Cardiac muscle cell (in vitro differentiated cells and primary cell): ENCODE measurements at places on chromosomes 13 and 19.
A peak's percentile ranks its signal among the peaks of the same experiment; 100 is the strongest.

DNA sequence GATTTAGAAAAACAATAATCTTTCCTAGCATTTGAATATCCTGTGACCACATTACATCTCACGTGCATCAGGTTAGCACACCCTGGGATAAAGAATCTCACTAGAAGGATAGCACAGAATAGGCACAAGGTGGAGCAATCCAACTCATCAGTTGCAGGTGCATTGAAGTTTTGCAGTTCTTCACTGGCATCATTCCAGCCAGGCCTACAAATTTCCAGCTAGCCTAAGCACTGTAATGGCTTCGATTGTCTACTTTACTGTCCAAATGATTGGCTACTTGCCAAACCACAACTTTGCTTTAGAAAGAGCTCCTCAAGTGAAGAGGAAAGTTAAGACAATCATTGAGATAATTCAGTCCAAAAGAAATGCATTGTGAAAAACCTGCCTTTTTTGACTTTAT lies 89.5 kb downstream of the SPRY2 start:
- peak; percentile 21 for DNase-seq

- DNase-seq, result no peak
These were observed 279.8 kb downstream of the DIAPH3 start for GRCh38 chr13:59883885-59884284.

- DNase-seq, result no peak
These were observed 128.3 kb upstream of the FRY start for GRCh38 chr13:31903111-31903815.

DNA sequence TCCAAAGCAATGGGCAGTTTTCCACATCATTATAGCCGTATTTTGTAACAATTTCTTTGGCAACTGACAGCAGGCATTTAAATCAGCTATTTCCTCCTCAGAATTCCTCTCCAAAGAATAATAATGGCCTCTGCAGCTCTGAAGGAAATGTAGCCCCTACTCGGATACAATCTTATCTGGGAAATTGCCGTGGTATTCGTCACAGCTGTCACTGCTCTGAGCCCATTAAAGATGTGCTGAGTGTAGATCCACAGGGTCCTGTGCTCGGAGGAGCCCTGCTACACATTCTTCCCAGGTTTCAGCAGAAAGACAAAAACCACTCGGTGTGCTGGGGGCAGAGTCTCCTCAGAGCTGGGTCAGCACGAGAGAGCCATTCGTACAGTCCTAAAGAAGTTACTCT lies 33.1 kb downstream of the MZT1 start:
- peak; percentile 53 for DNase-seq

- no peak for DNase-seq
These were observed 971 bp downstream of the ATCAY start for GRCh38 chr19:3881272-3882040.

- no peak for DNase-seq
These were observed 627.7 kb downstream of the FGF9 start for GRCh38 chr13:22298530-22298929.

DNA sequence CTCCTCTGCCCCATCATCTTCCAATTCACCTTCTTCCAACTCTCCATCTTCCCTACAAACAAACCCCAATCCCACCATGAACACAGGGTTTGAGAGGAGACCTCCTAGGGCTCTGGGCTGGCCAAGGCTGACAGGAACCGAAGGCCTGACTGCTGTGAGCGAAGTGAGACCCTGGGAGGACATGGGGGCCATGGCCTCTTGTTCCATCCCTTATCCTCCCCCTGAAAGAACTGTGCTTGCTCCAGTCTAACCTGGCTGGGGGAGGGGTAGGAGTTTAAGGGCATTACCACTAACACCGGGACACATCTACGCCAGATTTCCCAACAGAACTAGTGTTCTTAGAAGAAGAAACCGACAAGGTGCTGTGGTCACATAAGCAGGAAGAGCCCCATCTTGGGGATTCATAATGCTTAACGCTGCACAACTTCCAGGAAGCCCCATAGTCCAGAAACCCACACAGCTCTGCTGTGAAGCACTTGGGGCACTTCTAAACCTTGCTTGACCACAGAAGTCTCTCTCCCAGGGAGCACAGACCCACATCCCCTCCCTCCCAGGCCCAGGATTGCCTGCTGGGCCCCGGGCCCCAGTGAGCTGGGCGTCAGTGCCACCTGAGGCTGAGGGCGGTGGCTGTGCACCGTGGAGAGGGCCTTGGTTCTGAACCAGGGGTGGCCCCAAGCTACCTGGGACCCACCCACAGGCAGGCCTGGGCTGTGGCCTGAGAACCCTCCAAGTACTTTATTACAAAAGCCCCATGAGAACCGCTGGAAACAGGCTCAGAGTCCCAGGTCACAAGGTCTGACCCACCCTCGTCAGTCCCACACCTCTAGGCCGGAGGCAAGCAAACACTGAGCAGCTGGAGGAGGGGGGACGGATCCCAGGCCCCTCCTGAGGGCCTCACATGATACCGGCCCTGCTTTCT lies 18.8 kb downstream of the ZC3H4 start:
- DNase-seq, result no peak

DNA sequence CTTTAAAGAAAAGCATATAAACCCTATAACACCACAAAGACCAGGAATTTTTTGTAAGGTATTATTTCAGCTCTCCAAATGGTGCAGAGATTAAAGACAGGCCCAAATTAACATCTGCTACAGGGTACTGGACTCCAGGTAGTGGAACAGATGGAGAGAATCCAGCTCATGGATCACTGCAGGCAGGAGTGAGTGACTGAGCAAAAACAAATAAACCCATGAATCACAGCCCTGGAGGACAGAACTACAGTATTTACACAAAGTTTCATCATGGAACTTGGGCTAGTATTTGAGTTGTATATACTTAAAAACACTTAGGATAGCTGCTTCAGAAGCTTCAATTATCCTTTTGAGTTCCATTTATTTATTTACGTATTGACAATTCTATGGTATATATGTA lies 132.8 kb upstream of the SPRY2 start:
- DNase-seq, result peak; percentile 54

DNA sequence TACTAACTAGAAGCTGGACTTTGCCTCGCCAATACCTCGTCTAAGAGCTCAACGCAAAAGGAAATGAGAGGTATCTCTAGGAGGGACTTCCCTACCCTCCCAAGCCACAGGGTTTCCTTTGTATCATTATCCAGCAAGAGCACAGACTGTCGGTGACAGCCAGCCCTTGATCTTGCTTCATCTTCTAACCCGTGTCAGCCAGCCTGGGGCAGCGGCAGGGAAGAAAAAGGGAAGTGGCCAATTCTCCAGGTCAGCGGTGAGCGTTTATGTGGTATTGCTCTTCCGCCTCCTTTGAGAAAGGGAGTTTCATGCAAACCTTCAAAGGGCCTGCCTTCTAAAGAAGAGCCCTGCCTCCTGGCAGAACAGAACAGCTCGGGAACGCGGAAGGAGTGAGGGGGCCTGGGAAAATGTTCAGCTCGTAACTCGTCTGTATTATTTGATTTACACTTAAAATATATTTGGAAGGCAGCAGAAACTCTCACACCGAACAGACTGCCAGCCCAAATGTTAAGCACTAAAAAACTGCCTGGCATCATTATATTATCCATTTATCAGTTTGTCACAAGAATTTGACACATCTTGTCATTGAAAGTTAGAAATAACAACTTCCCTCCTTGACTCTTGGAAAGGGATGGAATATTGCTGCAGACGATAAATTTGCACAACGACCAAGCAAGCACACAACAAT lies 41.8 kb downstream of the EFNB2 start:
- DNase-seq, result no peak

DNA sequence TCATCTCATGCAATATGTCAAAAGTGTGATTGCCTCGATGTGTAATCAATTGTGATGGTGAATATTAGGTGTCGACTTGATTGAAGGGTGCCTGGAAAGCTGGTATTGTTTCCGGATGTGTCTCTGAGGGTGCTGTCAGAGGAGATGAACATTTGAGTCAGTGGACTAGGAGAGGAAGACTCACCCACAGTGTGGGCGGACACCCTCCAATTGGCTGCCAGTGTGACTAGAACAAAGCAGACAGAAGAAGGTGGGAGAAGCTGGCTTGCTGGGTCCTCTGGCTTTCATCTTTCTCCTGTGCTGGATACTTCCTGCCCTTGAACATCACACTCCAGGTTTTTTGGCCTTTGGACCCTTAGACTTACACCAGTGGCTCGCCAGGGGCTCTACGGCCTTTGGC lies 15.5 kb upstream of the CABP5 start:
- DNase-seq, result no peak

GRCh38 chr13:49836516-49836915 lies 44.0 kb upstream of the KPNA3 start:
- DNase-seq, result no peak

DNA sequence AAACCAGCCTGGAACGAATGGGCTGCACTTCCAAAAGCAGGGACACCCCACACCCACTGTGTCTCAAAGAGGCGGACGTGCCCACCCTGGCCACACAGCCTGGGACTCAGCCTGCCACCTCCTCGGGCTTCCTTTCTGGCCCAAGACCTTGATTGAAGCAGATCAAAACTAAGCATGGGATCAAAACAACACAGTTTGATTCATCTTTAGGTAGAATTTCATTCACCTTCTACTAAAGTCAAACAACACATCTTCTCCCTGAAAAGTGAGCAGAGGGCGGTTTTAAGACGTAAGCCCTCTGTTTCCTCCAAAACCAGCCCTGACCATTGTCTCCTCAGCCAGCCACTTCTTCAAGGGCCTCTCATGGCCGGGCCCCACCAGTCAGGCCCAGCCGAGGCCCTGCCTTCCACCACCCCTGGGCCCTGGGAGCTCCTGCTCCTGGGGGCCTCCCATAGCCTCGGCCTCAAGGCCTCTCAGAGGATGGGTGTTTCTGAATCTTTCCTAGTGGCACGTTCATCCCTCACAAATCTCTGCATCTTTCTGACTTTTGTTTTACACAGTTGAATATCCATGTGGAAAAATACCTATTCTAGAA lies 6.3 kb upstream of the F10 start:
- DNase-seq, result no peak

DNA sequence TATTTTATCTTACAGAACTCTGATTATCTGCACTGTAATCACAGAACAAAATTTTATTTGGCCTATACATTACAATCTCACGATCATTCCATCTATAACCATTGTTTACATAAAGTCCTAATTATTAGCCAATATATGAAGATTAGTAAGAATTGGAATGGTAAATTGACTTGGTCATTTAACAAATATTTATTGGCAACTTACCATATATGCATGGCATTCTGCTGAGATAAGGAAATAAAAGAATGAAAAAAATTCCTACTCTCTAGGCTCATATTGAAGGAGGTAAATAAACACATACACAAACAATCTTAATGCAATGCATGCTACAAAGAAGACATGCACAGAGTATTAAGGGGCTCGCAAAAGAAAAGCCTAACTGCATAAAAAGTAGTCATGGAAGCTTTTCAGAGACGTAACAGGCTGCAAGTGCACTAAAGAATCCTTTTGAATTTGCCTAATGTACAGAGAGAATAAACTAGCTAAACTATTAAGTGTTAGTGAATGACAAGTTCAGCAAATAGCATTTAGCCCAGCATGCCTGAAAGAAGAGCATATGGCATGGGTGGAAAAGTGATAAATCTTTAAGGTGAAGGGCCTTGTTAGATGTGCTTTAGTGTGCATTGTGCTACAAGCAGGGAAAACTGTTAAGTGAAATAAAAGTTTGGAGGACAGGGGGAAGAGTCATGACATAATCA lies 1131.1 kb downstream of the PCDH9 start:
- peak; percentile 14 for DNase-seq

- no peak for DNase-seq
These were observed 77.7 kb upstream of the PRR20A start for GRCh38 chr13:57063007-57063406.

- DNase-seq, result no peak
These were observed 4.4 kb upstream of the TMEM86B start for GRCh38 chr19:55232986-55233385.

- DNase-seq, result no peak
These were observed 187.4 kb downstream of the NBEA start for GRCh38 chr13:35129500-35129899.

- no peak for DNase-seq
These were observed 27.7 kb downstream of the CCDC8 start for GRCh38 chr19:46385636-46386035.

GRCh38 chr19:53158119-53158656 lies 665 bp downstream of the ZNF347 start:
- peak; percentile 42 for DNase-seq

DNA sequence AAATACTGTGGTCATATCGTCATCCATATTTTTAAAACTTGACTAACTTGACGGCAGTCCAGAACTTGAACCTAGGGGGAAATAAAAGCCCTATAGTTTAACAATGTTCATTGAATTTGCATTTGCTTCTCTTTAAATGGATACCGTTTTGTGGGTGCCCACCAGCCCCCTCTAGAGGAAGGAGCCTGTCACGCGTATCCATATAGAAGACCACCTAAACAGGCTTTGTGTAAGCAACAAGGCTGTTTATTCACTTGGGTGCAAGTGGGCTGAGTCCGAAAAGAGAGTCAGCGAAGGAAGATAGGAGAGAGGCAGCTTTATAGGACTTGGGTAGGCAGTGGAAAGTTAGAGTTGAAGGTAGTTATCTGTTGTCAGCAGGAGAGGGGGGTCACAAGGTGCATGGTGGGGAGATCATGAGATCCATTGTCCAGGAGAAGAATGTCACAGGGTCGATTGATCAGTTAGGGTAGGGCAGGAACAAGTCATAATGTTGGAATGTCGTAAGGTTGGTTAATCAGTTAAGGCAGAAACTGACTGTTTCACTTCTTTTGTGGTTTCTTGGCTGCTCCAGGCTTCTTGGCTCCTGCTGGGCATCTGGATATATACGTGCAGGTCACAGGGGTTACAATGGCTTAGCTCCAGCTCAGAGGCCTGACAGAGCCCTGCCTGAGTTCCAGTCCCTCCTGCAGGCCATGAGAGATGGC lies 42.5 kb upstream of the ANKRD10 start:
- DNase-seq, result no peak

GRCh38 chr13:90070362-90070761 lies 1277.1 kb upstream of the MIR17HG start:
- DNase-seq, result no peak

DNA sequence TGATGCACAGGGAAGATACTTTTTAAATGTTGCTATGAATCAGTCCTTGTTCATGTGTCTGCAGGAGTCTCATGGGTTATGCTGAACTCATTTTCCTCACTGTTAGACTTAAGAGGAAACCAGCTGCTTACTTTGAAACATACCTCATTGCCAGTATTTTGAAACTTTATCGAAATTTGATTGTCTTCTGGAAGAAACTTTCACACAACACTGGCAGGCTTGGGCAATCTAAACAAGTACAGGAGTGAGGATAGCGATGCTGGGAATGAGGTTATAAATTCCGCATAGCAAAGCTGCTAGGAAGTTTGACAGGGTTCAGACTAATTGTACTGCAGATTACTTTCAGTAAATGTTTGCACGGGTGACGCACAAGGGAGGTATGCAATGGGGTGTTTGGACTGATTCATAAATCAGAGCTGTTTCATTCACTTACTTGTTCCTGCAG lies 245.7 kb downstream of the DNAJC15 start:
- peak; percentile 96 for DNase-seq

DNA sequence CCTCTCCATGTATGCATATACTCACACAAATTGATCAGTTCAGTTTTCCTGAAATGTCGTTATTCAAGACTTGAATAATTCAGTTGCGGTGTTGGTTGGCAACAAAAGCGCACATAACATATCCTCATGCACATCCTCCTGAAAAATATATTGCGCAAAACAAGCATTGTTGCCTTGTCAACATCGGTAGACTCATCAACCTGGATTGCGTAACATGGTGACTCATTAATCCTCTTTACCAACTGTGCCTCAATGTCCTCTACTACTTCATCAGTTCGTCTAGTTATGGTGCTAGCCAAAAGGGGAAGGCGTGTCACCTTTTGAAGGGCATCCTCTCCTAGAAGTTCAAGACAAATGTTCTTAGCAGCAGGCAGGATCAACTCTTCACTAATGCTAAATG lies 357.7 kb downstream of the LMO7 start:
- no peak for DNase-seq

- peak; percentile 63 for DNase-seq
These were observed 30.6 kb upstream of the IGSF23 start for GRCh38 chr19:44582581-44583265.
